ENCODE measurements at places on chromosomes 6 and 20. TPM values are rescaled to one million over a fixed set of nuclear protein-coding genes. Genes with fewer than 3 reads are reported as not detected.

COL9A3 gene
- total RNA-seq = 6.5 TPM

DACT2 gene
- total RNA-seq = not detected

RSPH9 gene
- 0.31 TPM for total RNA-seq

CPNE5 gene
- total RNA-seq = under 0.01 TPM

RAD21L1 gene
- not detected for total RNA-seq

TMEM242 gene
- total RNA-seq = 6.2 TPM

HAO1 gene
- not detected for total RNA-seq

CRISP2 gene
- not detected for total RNA-seq

HBS1L gene
- total RNA-seq = 114 TPM

IL17F gene
- not detected for total RNA-seq

TEAD3 gene
- 4.1 TPM for total RNA-seq

NRSN1 gene
- total RNA-seq = not detected

OPRM1 gene
- total RNA-seq = not detected

ERVFRD-1 gene
- total RNA-seq = not detected

SPATA2 gene
- 5.0 TPM for total RNA-seq

JPH2 gene
- 0.15 TPM for total RNA-seq

HLA-F gene
- total RNA-seq = 104 TPM

ASIP gene
- total RNA-seq = not detected

DYNLT1 gene
- 74.1 TPM for total RNA-seq

OTOR gene
- not detected for total RNA-seq

C2 gene
- total RNA-seq = 3.7 TPM

TMEM217 gene
- 0.33 TPM for total RNA-seq

UNC93A gene
- total RNA-seq = not detected

NKX2-4 gene
- total RNA-seq = not detected

HLA-DQB1 gene
- 1.7 TPM for total RNA-seq

EPPIN gene
- not detected for total RNA-seq

CST2 gene
- total RNA-seq = not detected

ARHGAP40 gene
- not detected for total RNA-seq

FAM83B gene
- total RNA-seq = not detected

CCR6 gene
- total RNA-seq = not detected

TRIM15 gene
- total RNA-seq = not detected

LMBRD1 gene
- total RNA-seq = 43.3 TPM

BCLAF1 gene
- total RNA-seq = 114 TPM

CCM2L gene
- not detected for total RNA-seq

SLC35D3 gene
- not detected for total RNA-seq

TRIM40 gene
- not detected for total RNA-seq

TNFAIP3 gene
- total RNA-seq = 45.0 TPM

EYS gene
- total RNA-seq = under 0.01 TPM

GSTA2 gene
- not detected for total RNA-seq

PBOV1 gene
- total RNA-seq = not detected

PNLDC1 gene
- not detected for total RNA-seq

MCCD1 gene
- not detected for total RNA-seq

PTCHD4 gene
- total RNA-seq = 5.8 TPM

UBE2C gene
- total RNA-seq = 22.2 TPM

TAAR6 gene
- not detected for total RNA-seq

PDYN gene
- total RNA-seq = not detected

Data from melanocyte of skin (primary cell).